Thyroid gland (tissue), 4 donors: ENCODE measurements at places on chromosomes 1 and 21. TPM values are rescaled to one million over a fixed set of nuclear protein-coding genes. Genes with fewer than 3 reads are reported as not detected.

DNA sequence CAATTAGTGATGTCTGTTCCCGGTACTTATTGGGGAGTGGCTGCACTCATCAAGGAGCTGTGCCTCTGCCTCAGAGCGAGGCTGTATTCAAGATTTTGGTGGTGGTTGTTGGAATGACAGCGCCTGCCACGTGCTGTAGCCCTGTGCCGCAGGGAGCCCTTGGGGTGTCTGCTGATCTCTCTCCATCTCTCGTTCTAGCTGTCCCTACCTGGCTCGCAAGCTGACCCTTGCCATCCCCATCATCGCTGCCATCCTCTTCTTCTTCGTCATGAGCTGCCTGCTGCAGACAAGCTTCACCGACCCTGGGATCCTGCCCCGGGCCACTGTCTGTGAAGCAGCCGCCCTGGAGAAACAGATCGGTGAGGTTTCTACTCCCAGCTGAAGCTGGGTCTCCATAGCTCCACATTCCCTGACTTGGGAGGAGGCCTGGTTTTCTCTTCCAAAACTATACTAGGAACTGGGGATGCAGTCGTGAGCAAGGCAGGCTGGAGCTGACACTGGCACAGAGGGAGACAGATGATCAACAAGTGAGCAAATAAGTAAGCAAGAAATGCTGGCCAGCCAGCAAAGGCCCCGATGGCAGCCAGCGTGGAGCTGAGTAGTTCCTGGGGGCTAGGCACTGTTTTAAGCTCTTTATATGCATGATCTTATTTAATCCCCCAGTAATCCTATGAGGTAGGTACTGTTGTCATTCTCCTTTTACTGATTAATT is 5.9 kb downstream of the ZDHHC18 start:
- peaks cover 31% of the 10 kb centered on the region for H3K4me1 ChIP-seq
- no peak for DNase-seq
- H3K27ac ChIP-seq = no peak overlapping the region
- no peaks in the 10 kb centered on the region for H3K27me3 ChIP-seq

DNA sequence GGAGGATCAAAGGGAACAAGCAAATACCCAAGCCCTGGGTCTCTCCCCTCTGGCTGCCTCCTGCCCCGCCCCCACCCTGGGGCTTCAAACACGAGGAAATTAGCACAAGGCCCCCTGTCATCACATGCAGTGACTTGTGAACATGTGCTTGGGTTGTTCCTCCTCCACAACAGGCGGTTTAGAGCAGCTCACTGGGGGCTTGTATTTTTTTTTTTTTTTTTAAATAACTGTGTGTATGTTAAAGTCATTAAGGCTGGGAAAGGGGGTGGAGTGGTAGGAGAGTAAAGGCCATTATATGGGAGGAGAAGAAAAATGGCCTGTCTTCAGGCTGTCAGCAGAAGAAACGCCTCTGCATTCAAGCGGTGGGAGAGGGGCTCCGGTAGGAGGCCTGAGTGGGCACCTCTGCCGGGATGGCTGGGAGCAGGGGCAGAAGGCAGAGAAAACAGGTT is 64.2 kb downstream of the PLXNA2 start:
- DNase-seq = no peak
- H3K4me1 ChIP-seq = peaks cover 78% of the 10 kb centered on the region
- no peak overlapping the region for H3K4me3 ChIP-seq
- no peaks in the 10 kb centered on the region for H3K36me3 ChIP-seq
- peak overlapping the region; percentile 39 for H3K27ac ChIP-seq

- no peak for DNase-seq
- H3K36me3 ChIP-seq = no peaks in the 10 kb centered on the region
- peaks cover under 1% of the 10 kb centered on the region for H3K4me1 ChIP-seq
- no peak overlapping the region for H3K4me3 ChIP-seq
Observed at GRCh38 chr1:49234988-49235387, 458.3 kb upstream of the BEND5 start.

- no peak overlapping the region for H3K27ac ChIP-seq
- no peaks in the 10 kb centered on the region for H3K36me3 ChIP-seq
- no peak for DNase-seq
- H3K4me3 ChIP-seq = no peak overlapping the region
Observed at GRCh38 chr21:45039317-45040156, 34.8 kb upstream of the ADARB1 start.

- peak; percentile 44 for DNase-seq
- no peak overlapping the region for H3K4me3 ChIP-seq
- no peaks in the 10 kb centered on the region for H3K36me3 ChIP-seq
- H3K27me3 ChIP-seq = no peaks in the 10 kb centered on the region
- H3K4me1 ChIP-seq = peaks cover 7% of the 10 kb centered on the region
- no peak overlapping the region for H3K27ac ChIP-seq
Observed at GRCh38 chr1:52665006-52665941, 32.3 kb downstream of the SHISAL2A start.

DNA sequence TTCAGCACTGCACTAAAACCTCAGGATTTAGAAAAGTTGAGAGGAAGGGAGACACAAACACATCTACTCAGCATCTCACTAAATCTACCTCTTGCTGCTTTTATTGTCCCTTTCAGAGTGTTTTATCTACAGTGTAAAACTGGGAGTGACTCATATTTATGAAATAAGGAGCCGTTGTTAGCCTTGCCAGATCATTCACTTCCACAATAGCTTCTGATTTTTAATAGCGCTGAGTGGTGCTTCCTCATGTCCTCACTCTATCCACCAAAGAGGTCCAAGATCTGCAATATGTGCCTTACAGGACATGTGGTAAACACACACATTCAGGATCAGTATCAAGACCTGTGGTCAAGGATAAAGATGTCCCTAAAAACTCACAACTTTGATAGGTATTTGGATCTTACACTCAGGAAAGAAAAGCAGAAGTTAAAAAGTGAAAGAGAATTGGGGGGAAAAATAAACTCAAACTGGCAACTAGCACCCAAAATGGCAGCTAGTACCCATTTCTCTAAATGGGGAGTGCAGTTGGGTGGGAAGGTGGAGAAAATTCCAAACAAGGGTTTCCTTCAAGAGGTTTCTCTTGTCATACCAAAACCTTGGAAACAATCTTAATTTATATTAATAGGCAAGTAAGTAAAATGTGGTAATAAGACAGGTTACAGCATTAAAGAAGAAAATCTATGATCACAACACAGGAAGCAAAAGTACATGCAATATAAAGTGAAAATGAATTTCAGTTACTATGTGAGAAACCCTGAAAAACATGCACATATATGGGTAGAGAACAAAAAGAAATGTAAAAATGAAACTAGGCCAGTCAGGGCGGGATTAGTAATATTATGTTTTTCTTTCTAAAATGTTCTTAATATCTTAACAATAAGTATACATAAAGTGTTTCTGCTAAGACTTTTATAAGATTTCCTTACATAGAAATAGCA is 15.9 kb downstream of the DUSP10 start:
- no peak overlapping the region for H3K4me3 ChIP-seq
- H3K27me3 ChIP-seq = no peaks in the 10 kb centered on the region
- peaks cover 11% of the 10 kb centered on the region for H3K4me1 ChIP-seq

The FCGR3A gene
- 8.3 TPM for total RNA-seq

The GUCA2B gene
- total RNA-seq = not detected

DNA sequence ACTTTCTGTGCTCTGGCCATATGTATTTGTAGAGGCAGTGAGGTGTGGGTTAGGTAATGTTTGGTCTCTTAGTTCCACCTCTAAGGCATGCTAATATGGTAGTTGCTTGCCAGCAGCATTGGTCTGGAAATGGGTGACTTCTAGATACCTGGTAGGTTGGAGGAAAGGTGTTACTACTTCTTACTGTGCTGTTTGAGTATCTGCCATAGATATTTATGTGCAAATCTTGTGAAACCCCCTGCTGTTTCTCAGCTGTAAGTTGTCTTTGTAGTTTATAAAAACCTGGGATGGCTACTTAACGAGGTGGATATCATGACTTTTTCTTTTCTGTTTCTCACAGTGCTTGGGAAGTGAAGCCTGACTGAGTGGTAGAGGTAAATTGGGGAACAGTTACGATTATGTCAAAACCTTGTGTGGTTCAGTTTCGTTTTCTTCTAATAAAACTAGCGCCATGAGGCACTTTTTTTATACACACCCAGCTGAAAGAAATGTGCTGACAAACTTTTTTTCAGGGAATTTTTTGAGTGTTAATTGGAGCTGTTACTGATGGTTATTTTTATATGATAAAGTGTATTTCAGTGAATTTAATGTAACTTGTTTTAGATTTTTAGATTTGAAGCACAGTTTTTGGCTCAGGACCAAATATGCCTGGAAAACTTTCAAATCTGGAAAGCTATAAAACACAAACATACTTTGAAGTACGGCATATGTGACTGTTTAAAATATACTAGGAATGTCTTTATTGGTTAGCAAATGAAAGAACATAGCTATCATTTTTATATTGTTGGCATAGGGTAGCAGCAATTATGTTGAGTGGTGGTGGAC is 42.1 kb downstream of the CAMSAP2 start:
- H3K36me3 ChIP-seq = no peaks in the 10 kb centered on the region
- no peaks in the 10 kb centered on the region for H3K27me3 ChIP-seq

- H3K4me1 ChIP-seq = peaks cover 23% of the 10 kb centered on the region
- no peaks in the 10 kb centered on the region for H3K36me3 ChIP-seq
- H3K27ac ChIP-seq = peak overlapping the region; percentile 61
- peak overlapping the region; percentile 52 for H3K4me3 ChIP-seq
Observed at GRCh38 chr1:227886993-227887696, 60.6 kb downstream of the WNT9A start.

- H3K4me3 ChIP-seq = no peak overlapping the region
- H3K36me3 ChIP-seq = no peaks in the 10 kb centered on the region
- no peaks in the 10 kb centered on the region for H3K27me3 ChIP-seq
Observed at GRCh38 chr1:109432336-109432735, 6.1 kb upstream of the PSMA5 start.

The BACE2 gene
- 61.6 TPM for total RNA-seq

- no peak overlapping the region for H3K4me3 ChIP-seq
- H3K4me1 ChIP-seq = no peaks in the 10 kb centered on the region
- H3K27ac ChIP-seq = no peak overlapping the region
- no peaks in the 10 kb centered on the region for H3K36me3 ChIP-seq
- H3K27me3 ChIP-seq = no peaks in the 10 kb centered on the region
Observed at GRCh38 chr21:41668051-41668541, 98.8 kb downstream of the RIPK4 start.

- no peaks in the 10 kb centered on the region for H3K27me3 ChIP-seq
- H3K4me3 ChIP-seq = no peak overlapping the region
- peaks cover 13% of the 10 kb centered on the region for H3K4me1 ChIP-seq
- no peaks in the 10 kb centered on the region for H3K36me3 ChIP-seq
- H3K27ac ChIP-seq = peak overlapping the region; percentile 12
Observed at GRCh38 chr1:22114083-22115012, 28.5 kb downstream of the WNT4 start.

DNA sequence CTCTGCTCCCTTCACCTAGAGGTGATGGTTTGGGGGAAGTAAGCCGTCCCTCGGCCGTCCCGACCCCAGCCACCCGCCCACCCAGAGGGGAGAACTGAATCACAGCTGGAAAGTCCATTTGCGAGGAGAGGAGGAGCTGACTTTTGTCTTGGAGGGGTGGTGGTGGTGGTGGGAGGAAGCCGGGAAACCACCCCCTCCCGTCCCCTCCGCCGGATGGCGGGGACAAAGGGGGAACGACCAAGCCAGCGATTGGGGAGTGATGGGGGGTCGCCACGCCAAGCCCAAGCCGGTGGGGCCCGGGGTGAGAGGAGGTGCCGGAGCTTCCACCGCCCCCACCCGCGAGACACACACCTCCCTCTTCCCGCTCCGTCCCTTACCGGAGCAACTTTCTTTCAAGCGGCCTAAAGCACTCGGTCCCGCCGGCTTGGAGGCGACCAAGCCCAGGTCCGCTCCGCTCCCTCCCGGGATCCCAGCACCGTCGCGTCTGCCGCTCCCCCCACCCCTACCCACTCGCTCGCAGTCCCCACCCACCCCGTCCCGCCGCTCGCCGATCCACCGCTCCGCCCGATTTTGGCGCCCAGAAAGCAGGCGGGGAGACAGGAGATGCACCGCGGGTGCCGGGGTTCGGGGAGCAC is 540 bp downstream of the ARHGEF2 start:
- H3K27ac ChIP-seq = peak overlapping the region; percentile 96
- peak; percentile 52 for DNase-seq
- peaks cover 78% of the 10 kb centered on the region for H3K4me1 ChIP-seq
- H3K36me3 ChIP-seq = no peaks in the 10 kb centered on the region

- no peak for DNase-seq
- no peaks in the 10 kb centered on the region for H3K36me3 ChIP-seq
- no peak overlapping the region for H3K4me3 ChIP-seq
- H3K27ac ChIP-seq = no peak overlapping the region
- no peaks in the 10 kb centered on the region for H3K4me1 ChIP-seq
Observed at GRCh38 chr1:218226005-218226404, 59.1 kb upstream of the RRP15 start.

GRCh38 chr1:57616921-57617320 is 193.1 kb upstream of the DAB1 start:
- H3K4me3 ChIP-seq = no peak overlapping the region
- H3K27ac ChIP-seq = no peak overlapping the region
- DNase-seq = no peak
- H3K4me1 ChIP-seq = no peaks in the 10 kb centered on the region
- no peaks in the 10 kb centered on the region for H3K27me3 ChIP-seq

DNA sequence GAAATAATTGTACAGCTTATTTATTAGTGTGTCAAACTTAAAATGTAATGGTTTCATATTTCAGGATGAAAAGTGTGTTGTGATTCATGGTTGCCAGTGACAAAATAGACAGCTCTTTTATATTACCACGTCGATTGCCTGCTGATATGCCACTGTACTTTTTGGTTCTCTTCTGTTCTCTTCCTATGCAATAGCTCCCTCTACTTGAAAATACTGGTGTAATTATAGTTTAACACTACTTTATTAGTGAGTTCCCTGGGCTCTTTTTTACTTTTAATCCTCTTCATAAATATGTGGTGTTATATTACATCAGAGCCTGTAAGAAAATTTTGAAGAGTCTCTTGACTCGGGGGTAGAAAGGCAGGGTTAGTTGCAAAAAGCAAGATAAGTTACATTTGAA is 111.3 kb downstream of the PATJ start:
- H3K4me1 ChIP-seq = no peaks in the 10 kb centered on the region
- DNase-seq = no peak
- H3K36me3 ChIP-seq = no peaks in the 10 kb centered on the region
- no peak overlapping the region for H3K27ac ChIP-seq

DNA sequence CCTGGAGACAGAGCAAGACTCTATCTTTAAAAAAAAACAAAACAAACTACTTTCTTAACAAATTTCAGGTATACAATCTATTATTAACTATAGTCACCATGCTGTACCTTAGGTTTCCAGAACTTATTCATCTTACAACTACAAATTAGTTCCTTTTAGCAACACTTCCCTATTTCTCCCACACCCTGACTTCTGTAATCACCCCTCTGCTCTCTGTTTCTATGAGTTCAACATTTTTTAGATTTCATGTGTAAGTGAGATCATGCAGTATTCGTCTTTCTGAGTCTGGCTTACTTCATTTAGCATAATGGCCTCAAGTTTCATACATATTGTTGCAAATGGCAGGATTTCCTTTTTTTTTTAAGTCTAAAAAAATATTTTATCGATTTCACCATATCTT is 77.9 kb upstream of the LPGAT1 start:
- no peak overlapping the region for H3K27ac ChIP-seq
- H3K36me3 ChIP-seq = no peaks in the 10 kb centered on the region
- no peaks in the 10 kb centered on the region for H3K4me1 ChIP-seq
- no peak for DNase-seq
- no peaks in the 10 kb centered on the region for H3K27me3 ChIP-seq
- no peak overlapping the region for H3K4me3 ChIP-seq

GRCh38 chr1:17878837-17879236 is 123.7 kb downstream of the ACTL8 start:
- no peak overlapping the region for H3K27ac ChIP-seq
- H3K36me3 ChIP-seq = no peaks in the 10 kb centered on the region
- H3K4me3 ChIP-seq = no peak overlapping the region
- no peaks in the 10 kb centered on the region for H3K27me3 ChIP-seq
